ENCODE measurements at places on chromosomes 5 and 9.

DNA sequence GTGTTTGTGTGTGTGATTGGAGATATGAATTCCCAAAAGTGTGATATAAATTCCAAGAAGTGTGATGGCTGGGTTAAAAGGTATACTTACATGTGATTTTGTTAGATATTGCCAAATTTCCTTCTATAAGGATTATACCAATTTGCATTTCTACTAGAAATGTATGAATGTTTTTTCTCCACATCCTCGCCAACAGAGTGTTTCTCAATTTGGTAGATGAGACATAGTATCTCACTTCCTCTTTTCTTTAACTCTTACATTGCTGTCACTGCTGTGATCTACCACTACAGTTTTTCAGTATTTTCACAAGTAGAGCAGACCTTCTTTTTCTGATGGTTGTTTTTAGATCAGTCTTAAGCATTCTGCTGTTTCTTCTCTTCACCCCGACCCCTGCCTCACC lies 111.3 kb downstream of the FER start:
- no peak for DNase-seq

- no peak for DNase-seq
Measured at GRCh38 chr5:143216211-143216610, 187.3 kb downstream of the NR3C1 start.

- no peak for DNase-seq
Measured at GRCh38 chr5:95821110-95822021, 1.2 kb downstream of the GLRX start.

DNA sequence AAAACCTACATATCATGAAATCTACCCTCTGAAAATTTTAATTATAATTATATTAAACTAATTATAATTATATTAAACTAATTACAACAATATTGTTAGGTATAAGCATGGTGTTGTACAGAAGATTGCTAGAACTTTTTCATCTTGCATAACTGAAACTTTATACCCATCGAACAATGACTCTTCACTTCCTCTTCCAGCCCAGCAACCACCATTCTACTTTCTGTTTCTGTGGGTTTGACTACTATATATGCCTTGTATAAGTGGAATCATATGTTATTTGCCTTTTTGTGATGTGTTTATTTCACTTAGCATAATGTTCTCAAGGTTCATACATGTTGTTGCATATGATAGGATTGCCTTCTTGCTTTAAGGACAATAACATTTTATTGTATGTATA lies 274.2 kb upstream of the CCNH start:
- no peak for DNase-seq

GRCh38 chr5:143142596-143143435 lies 260.7 kb downstream of the NR3C1 start:
- peak; percentile 63 for DNase-seq

- DNase-seq: no peak
Measured at GRCh38 chr9:124594673-124595072, 87.5 kb upstream of the NR5A1 start.

- DNase-seq: no peak
Measured at GRCh38 chr9:121721058-121721350, 69.6 kb downstream of the DAB2IP start.

GRCh38 chr9:13487498-13487897 lies 208.0 kb upstream of the MPDZ start:
- DNase-seq: no peak

DNA sequence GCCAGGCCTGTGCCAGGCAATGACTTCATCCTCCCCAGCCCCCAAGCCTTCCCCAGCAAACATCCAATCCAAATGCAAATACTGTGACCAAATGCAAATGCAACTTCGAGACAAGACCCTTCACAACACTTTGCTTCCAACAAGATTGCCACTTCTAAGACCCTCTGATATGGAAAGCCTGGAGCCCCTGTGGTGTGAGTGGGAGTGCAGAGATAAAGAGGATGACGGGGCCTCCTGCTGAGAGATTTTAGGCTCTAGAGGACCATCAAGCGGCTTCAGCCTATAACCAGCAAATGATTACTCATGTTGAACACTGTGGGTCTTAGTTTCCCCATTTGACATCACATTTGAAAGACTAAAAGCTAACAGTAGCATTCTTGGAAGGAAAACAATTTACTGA lies 46.6 kb upstream of the GABRP start:
- DNase-seq: no peak

DNA sequence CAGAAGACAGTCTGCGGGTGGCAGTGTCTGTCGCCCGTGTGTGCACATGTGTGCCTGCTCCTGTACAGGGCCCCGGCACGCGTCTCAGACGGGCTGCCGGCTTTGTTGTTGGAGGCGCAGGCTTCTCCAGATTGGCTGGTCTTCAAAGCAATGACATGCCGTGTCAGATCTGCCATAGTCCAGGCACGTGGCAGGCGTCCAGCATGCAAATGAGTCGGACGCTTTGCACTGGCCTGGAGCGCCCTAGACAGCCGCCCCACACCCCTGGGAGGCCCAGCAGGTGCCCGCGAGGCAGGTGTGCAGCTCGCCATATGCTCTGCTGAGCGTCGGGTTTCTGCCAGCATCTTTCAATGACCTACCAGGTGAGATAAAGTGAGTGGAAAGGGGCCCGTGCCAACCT lies 71.5 kb downstream of the GADD45G start:
- peak; percentile 99 for DNase-seq

DNA sequence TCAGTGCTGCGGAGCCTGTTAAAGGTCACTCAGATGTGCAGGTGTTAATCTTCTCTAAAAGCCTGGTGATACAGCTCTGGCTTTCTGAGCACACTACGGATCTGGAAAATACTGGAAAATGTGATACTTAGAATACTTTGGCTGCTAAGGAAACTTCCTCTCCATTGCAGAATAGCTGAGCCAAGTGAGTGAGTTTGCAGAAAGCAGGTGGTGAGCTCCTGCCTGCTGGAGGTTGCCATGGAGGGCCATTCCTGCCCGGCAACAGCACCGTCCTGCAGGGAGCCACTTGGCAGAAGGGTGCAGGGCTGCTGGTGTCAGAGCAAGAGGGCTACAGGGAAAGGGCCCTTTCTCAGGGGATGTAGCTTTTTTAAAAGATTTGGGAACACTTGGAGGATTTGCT lies 40.7 kb downstream of the SECISBP2 start:
- DNase-seq: no peak

DNA sequence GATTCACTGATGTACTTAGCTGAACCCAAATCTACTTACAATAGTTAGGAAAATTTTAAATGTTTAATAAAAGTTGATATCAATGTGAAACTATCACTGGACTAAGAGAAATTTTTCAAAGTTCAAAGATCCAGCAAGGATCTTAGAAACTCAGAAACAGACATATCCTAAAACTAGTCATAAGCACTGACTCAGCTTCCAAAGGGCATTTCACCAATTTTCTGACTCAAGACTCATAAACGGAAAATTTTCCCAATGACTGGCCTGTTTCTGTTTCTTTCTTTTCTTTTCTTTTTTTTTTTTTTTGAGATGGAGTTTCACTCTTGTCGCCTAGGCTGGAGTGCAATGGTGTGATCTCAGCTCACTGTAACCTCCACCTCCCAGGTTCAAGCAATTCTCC lies 66.6 kb downstream of the CDC14B start:
- no peak for DNase-seq

- no peak for DNase-seq
Measured at GRCh38 chr9:8599937-8600336, 800.4 kb upstream of the DMAC1 start.

- DNase-seq: no peak
Measured at GRCh38 chr5:113221294-113222176, 213.3 kb downstream of the TSSK1B start.
